ENCODE measurements at places on chromosomes 11 and 22.

DNA sequence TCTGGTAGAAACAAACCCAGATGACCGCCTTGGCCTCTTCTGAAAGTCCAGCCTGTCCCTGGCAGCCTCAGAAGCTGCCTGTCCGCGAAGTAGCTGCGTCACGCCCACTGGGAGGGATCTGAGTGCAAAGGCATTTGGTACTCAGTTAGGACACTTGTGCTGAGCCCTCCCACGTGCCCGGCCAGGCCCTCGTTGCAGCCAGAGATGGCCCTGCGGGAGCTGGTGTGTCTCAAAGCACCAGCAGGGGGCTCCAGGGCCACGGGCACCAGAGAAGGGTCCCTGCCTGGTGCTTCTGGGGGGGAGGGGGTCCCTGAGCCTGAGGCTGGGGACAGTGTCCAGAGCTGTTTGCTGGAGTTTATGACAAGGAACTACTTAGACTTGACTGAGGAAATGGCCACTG is 5.8 kb downstream of the SELENOO start:
- DNase-seq: no peak

DNA sequence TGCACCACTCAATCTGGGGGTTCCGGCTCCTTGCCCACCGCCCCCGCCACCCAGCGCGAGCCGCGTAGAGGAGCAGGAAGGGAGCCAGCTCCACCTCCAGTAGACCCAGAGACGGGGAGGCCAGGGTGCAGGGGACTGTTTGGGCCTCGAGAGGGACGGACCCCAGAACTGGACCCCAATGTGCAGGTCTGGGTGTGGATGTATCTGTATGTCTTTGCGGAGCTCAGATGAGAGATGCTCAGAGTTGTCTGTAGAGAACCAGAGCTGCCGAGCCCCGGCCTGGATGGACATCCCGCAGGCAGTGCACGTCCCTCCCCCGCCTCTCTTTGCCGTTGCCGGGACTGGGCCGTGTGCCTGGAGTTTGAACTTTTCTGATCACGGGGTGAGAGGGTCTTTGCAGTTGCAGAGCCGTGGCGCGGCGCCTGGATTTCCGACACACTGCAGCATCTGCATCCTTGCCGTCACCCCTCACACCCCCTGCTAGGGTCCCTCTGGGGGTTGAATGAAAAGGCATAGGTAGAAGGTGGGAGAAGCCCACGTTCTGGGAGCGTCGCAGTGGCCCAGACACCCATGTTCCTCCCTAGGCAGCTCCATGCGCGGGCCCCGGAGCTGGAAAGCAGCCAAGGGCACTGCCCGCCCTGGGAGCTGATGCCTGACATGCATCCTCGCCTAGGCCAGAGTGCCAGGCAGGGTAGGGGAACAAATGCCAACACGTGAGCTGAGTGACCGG is 105.2 kb downstream of the KCNQ1 start:
- DNase-seq: no peak

DNA sequence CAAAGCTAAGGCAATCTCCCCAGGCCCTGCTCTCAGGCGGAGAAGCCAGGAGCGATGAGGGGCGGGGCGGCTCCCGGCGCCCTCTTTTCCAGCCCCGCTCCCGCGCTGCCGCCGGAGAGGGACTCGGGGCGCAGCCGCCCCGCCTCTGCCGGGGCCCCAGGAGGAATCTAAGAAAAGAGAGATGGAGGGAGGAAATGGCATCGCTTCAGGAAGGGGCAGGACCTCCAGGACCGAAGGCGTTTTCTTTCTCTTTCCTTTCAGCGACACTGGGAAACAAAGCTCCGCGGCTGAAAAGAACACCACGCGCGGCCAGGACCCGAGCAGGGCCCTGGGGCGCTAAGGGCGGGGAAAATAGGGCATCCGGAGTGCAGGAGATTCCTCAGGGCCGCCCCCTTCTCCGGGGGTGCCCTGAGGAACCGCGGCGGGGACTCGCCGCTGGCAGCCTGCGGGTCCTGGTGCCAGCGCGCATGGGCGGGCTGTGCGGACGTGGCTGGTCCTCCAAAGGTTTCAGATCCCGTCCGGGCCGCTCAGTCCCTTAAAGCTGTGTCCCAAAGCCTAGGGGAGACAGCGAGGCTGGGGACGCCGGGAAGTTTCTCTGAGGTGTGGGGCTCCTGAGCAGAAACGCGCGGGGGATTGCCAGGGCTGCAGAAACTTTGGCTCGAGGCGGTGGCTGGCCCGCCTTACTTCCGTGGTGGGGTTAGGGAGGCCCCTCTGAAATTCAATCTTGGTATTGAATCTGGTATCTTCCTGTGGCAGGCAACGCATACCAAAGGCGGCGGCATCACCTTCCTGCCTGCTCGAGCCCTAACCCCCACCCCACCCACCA is 2.8 kb upstream of the BSX start:
- DNase-seq: peak; percentile 6

GRCh38 chr11:130448416-130449309 is at the start of gene ADAMTS15:
Gene ADAMTS15 (plus strand): TSS chr11:130448645. CDS start chr11:130448974, 329 bp downstream.
- DNase-seq: peak; percentile 56

- DNase-seq: no peak
Observed at GRCh38 chr22:44658311-44658953, 43.6 kb upstream of the PRR5 start.

- DNase-seq: no peak
Observed at GRCh38 chr22:48678171-48679135, 1149.2 kb downstream of the BRD1 start.

DNA sequence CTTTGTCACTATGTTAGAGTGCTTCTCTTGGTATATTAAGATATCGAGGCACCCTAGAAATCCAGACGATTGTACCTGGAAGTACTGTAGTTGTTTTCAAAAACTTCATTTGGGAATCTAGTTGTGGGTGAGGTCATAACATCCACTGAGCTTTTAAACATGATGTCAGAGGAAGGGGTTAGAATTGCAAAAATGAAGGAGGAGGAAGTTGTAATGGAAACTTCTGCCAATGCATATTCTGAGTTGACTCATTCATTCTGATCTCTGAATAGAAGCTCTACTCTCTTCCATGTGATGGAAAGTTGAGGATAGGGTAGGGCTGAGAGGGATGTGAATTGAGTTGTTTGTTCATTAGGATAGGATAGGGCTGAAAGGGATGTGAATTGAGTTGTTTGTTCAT is 7.7 kb downstream of the CD44 start:
- DNase-seq: peak; percentile 71

- DNase-seq: no peak
Observed at GRCh38 chr22:35496768-35497312, 43.8 kb upstream of the RASD2 start.

GRCh38 chr22:48118654-48119053 is 1356.2 kb downstream of the TBC1D22A start:
- DNase-seq: no peak

DNA sequence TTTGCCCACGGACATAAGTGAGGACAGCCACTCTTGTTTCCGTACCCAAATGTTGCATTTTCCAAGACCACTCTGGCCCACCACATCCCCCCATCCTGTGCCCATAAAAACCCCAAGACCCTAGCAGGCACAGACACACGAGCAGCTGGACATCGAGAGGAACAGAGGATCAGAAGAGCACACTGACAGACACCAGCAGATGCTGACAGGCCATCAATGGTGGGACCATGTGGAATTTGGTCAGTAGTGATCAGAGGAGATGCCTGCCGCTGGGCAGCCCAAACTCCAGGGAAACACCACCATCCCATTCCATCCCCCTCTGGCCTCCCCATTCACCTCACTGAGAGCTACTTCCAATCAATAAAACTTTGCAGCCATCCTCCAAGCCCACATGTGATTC is 87.0 kb downstream of the DLG2 start:
- no peak for DNase-seq

DNA sequence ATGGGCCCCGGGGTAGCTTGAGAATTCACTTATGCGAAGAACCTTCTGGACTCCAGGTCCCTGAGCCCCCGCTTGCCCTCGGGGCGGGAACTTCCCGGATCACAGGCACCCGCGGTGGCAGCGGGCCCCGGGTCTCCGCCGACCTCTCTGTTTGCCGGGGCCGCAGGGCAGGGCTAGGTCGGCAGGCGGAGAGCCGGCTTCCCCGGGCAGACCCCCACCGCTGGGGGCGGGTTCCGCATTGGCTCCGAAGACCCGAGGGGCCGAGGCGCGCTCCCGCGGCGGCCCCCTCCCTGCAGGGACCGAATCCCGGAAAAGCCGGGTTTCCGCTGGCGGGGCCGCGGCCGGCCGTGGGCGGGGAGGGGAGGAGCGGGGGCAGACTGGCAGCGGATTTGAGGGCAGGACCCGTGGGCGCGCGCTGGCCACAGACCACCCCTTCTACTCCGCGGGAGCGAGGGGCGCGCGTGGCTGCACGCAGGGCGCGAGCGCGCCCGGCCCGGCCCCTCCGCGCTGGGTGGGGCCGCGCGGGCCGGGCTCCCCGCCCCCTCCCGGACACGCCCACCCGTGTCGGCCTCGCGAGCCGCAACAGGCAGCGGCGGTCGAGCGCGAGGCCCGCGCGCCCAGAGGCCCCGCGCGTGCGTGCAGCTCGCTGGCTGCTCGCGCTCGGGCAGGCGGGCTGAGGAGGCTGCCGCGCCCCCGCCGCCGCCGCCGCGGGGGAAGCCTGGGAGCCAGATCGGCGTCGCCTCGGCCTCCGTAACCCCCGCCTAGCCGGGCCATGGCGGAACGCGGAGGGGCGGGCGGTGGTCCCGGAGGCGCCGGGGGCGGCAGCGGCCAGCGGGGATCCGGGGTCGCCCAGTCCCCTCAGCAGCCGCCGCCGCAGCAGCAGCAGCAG is at the start of gene PACS1:
TSS of gene PACS1 (plus strand) at position 558 of the 889 bp plus-strand sequence. CDS start at position 773, 215 bp downstream.
- peak; percentile 87 for DNase-seq

GRCh38 chr11:99188221-99188620 is 167.5 kb downstream of the CNTN5 start:
- DNase-seq: no peak

- DNase-seq: no peak
Observed at GRCh38 chr11:73461335-73461840, 85.2 kb downstream of the RELT start.

DNA sequence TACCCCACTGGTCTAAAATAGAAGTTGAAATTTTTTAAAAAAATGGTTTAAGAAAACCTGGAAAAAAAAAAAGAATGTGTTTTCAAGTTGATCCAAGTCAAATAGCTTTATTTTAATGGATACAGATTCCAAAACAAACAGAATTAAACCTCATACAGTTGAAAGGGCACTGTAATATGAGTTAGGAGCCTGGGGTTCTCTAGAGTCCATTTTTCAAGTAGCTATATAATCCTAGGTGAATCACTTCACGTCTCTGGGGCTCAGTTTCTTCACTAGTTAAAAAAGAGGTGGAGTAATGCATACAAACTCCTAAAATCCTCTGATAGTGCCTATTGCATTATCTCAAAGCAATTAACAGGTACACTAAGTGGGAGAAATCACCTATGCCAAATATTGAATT is 132.9 kb downstream of the BBOX1 start:
- no peak for DNase-seq

GRCh38 chr22:42630901-42631602 is 9.3 kb downstream of the ATP5MGL start:
- DNase-seq: no peak

- no peak for DNase-seq
Observed at GRCh38 chr11:119205080-119205479, 1.1 kb upstream of the CBL start.

GRCh38 chr11:130801333-130802122 is 114.8 kb downstream of the SNX19 start:
- DNase-seq: no peak
